ENCODE measurements at places on chromosomes 5 and 9. TPM values are rescaled to one million over a fixed set of nuclear protein-coding genes. Genes with fewer than 3 reads are reported as not detected.

WDR38 gene
- not detected for total RNA-seq

CTSV gene
- total RNA-seq = 4.4 TPM

PCDHA1 gene
- 0.12 TPM for total RNA-seq

TPPP gene
- total RNA-seq = 6.4 TPM

GRIA1 gene
- 1.8 TPM for total RNA-seq

PCDHAC1 gene
- total RNA-seq = 1.2 TPM

GAS1 gene
- 86.9 TPM for total RNA-seq

OLFM1 gene
- 5.1 TPM for total RNA-seq

PRRT1B gene
- total RNA-seq = 0.93 TPM

NRG2 gene
- total RNA-seq = 1.3 TPM

BNC2 gene
- total RNA-seq = 15.7 TPM

EIF4EBP3 gene
- total RNA-seq = 6.0 TPM

SLC25A2 gene
- 0.35 TPM for total RNA-seq

GCNT4 gene
- total RNA-seq = 7.8 TPM

TMEM174 gene
- 6.8 TPM for total RNA-seq

REEP2 gene
- total RNA-seq = 3.0 TPM

ZNF618 gene
- total RNA-seq = 31.5 TPM

CATSPER3 gene
- 0.58 TPM for total RNA-seq

RNF130 gene
- total RNA-seq = 59.7 TPM

PDZD2 gene
- total RNA-seq = 25.3 TPM

SLC9A3 gene
- total RNA-seq = 44.5 TPM

SAPCD2 gene
- 7.2 TPM for total RNA-seq

HK3 gene
- 11.3 TPM for total RNA-seq

PRRC2B gene
- total RNA-seq = 151 TPM

TMEM252 gene
- total RNA-seq = 5.7 TPM

FOXD4L5 gene
- total RNA-seq = 0.06 TPM

ALDH1A1 gene
- 173 TPM for total RNA-seq

DDX4 gene
- total RNA-seq = not detected

GARIN3 gene
- not detected for total RNA-seq

BAAT gene
- 0.06 TPM for total RNA-seq

ZNF454 gene
- total RNA-seq = 6.9 TPM

PCDHA6 gene
- total RNA-seq = 0.88 TPM

CETN3 gene
- total RNA-seq = 17.1 TPM
